ENCODE measurements at places on chromosomes 7 and 10.

- DNase-seq = peak; percentile 56
These were observed 412.1 kb downstream of the SUGCT start for GRCh38 chr7:40546616-40547501.

DNA sequence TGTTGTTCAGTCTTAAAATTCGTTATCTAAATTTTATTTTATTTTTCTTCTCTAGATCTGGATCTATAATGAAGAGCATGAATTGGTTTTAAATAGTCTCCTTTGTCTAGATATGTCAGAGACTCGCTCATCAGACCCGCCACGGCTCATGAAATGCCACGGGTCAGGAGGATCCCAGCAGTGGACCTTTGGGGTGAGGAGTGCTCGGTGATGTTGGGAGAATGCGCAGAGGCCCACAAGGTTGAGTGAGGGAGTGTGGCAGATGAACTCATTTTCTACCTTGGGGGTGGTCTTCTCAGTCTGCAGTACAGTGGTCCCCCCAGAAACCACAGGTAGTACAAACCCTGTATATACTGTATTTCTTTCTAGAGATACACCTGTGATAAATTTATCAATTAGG, 95.3 kb downstream of the GALNT11 start:
- no peak for DNase-seq

- no peak for DNase-seq
These were observed 218.2 kb upstream of the IMMP2L start for GRCh38 chr7:111780527-111780926.

DNA sequence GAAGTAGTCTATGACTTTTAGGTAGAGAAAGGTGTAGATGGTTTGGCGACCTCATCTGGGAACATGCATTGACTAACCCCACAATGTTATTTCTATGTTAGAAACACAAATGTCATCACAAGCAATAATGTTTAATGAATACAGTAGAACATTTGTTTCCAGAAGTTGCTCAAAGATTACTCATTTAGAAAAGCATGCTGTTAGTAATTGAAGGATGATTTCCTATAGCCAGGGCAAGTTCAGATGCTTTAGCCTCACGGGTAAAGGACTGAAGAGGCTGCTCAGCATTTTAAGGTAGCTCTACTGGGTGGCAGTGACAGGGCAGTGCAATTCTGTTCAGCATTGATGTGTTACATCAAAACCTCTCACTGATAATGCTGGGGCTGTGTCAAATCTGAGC, 199.3 kb upstream of the FZD1 start:
- peak; percentile 83 for DNase-seq

- DNase-seq = no peak
These were observed 14.9 kb upstream of the MXI1 start for GRCh38 chr10:110192552-110192951.

DNA sequence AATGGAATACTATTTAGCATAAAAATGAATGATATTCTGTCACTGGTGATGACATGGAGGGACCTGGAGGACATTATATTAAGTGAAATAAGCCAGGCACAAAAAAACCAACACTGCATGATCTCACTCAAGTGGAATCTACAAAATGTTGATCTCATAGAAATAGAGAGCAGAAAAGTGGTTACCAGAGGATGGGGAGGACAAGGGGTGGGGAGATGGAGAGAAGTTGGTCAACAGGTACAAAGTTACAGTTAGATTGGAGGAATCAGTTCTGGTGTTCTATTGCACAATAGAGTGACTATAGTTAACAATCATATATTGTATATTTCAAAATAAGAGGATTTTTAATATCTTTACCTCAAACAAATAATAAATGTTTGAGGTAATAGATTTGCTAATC, 24.7 kb upstream of the SLC18A3 start:
- peak; percentile 51 for DNase-seq
